ENCODE measurements at places on chromosomes 11 and 22.

- no peak for DNase-seq
Measured at GRCh38 chr11:34314936-34315335, 42.9 kb downstream of the ABTB2 start.

- DNase-seq = no peak
Measured at GRCh38 chr11:59818572-59818971, 8.0 kb upstream of the MRPL16 start.

DNA sequence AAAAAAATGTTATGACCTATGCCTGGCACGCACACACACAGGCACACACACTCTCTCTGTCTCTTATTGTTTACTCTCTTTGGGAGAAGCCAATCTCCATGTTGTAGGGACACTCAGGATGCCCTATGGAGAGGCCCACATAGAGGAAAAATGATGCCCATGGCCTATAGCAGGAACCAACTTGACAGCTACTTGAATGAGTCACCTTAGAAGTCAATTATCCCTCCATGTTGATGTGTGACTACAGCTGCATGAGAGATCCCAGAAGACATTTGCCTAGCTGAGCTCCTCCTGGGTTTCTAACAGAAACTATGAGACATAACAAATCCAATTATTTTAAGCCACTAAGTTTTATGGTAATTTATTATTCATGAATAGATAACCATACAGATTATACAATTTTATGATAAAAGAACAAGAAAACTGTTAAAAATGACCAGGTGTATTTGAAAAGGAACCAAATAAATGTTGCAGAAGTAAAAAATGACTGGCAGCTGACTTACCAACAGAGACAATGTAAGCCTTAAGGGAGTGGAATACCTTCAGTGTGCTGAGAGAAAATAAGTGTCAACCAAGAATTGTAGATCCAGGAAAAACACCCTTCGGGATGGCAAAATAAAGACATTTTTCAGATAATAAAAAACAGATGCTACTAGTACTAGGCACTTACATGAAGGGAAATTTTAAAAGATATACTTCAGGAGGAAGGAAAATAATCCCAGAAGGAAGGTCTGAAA lies 403.7 kb upstream of the SYN3 start:
- DNase-seq = no peak

DNA sequence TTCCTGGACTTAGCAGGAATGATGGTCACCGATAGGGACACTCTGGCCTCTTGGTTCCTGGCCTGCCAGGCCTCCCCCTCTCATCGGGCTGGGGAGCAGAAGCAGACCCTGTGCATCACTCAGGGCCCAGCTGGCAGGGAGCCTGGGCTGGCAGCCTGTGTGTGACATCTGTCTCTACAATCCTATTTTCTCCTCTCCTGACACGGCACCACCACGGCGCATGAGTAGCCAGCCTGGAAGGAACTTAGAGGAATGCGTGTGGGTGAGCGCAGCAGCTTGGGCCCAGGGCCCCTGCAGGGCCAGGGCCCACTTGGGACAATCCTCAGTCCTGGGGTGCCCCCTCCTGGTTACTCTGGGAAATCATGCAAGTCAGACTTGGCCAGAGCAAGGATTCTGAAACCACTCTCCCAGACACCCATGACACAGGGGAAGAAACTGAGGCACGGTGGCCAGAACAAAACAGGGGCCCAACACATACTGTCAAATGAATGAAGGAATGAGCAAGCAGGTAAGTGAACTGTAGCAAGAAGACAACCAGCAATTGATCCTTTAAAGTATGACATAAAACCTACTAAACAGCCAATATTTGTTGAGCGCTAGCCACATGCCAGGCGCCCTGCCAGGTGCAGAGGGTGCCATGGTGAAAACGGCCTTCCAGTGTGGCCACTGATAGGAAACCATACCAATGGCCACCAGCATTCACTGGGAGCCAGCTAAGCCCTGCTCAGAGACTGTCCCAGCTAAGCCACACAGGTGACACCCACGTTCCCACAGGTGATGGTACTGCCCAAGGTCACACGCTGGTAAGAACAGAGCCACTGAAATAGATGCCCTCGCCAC lies 13.3 kb downstream of the RSPH14 start:
- DNase-seq = peak; percentile 43

GRCh38 chr22:49553076-49553475 lies 274.6 kb downstream of the BRD1 start:
- no peak for DNase-seq

GRCh38 chr11:120586072-120586471 lies 74.5 kb downstream of the GRIK4 start:
- DNase-seq = no peak

GRCh38 chr11:73972187-73972586 lies 10.5 kb downstream of the UCP2 start:
- DNase-seq = no peak

DNA sequence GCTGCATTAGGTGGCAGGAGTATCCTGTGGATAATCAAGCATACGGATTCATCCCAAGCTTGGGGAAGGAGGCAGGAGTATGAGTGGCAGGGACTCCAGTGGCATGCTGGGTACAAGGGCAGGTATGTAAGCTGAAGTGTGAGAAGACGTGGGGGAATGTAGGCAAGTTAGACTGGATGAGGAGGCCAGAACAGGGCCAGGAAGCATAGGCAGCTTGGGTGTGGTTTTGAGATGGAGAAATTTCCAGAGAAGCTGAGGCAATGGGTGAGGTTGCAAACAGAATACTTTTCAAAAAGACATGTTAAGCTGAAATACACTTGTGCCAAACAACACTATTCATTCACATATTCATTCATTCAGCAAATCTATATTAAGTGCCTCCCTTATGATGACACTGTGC lies 43.1 kb upstream of the AMOTL1 start:
- no peak for DNase-seq

GRCh38 chr11:102457865-102458264 lies 5.3 kb upstream of the TMEM123 start:
- peak; percentile 22 for DNase-seq

DNA sequence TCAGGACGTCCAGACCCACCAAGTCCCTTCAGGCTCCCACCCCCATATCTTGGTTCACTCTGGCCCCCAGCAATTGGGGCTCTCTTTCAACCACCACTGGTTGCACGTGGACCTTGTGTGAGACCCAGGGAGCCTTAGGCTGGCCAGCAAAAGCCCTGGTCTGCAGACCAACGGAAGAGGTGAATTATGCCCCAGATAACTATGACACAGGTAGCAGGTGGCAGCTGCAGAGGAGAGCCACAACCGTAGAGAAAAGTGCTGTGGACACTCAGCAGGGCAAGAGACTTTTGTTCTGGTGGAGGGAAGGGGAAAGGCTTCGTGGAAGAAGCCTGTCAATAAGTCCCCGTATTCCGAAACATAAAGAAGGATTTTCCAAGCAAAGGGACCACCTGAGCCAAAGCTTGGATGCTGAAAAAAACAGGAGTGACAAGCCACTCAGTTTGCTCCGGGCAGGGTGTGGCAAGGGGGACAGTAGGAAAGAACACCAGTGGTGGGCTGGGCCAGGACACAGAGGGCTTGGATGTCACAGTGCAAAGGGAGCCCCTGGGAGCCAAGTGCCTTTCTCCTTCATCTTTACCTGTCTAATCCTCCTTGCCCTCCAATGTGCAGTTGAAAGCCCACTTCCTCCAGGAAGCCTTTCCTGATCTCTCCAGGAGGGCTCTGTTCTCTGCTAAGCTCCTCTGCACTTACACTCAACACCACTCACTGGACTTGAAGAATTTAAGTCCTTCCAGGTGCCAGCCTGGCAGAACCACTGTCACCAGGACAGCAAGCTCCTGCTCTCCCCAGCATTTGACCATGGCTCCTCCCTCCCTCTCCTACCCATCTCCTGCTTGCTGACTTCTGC lies 264.7 kb downstream of the BUD13 start:
- DNase-seq = peak; percentile 31

- no peak for DNase-seq
Measured at GRCh38 chr11:76115555-76115954, 90.7 kb downstream of the WNT11 start.

- peak; percentile 19 for DNase-seq
Measured at GRCh38 chr11:18791207-18791968, at the start of gene PTPN5. Gene PTPN5, minus strand, starts transcription at chr11:18791798. Its CDS starts 19,840 bp downstream, at chr11:18771958.

GRCh38 chr11:100546714-100547113 lies 140.4 kb upstream of the ARHGAP42 start:
- DNase-seq = peak; percentile 20

GRCh38 chr11:124865902-124866851 lies 945 bp downstream of the ROBO3 start:
- DNase-seq = peak; percentile 35

GRCh38 chr22:42673898-42674401 lies 24.8 kb upstream of the CYB5R3 start:
- DNase-seq = peak; percentile 14

DNA sequence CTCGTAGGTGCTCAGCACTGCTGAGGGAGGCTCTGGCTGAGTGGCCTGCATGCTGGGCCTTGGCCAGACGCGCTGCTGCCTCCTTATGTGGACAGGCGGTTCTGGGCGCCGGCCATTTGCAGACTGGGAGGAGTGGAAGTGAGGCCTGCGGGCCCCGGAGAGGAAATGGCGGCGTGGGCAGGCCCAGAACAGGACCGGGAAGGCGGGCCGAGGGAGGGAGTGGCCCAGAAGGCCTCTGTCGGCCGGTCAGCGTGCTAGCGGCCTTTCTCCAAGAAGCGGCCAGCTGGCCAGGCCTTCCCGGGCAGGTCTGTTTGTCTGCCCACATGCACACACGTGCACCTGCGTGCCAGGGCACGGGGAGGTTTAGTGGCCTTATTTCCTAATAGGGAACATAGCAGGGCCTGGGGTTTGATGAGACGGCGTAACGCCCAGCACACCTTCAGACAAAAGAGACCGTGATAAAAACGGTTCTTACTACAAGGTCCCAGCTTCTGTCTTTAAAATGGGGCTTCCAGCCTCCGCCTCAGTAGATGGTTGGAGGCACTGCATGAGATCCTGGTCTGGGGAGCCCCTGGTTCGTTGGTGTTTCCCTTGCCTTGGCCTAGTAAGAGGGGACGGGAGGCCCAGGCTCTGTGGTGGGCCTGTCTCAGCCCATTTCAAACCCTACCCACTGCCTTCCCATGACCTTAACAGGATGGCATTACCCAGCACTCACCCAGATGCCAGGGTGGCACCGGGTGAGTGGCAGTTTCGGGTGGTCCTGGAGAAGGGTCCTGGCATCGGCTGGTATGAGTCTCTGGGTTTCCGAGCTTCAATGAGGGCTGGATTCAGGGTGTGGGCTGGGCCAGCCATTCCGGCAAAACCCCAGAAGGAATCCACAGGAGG lies 65.1 kb upstream of the PPARA start:
- DNase-seq = no peak

DNA sequence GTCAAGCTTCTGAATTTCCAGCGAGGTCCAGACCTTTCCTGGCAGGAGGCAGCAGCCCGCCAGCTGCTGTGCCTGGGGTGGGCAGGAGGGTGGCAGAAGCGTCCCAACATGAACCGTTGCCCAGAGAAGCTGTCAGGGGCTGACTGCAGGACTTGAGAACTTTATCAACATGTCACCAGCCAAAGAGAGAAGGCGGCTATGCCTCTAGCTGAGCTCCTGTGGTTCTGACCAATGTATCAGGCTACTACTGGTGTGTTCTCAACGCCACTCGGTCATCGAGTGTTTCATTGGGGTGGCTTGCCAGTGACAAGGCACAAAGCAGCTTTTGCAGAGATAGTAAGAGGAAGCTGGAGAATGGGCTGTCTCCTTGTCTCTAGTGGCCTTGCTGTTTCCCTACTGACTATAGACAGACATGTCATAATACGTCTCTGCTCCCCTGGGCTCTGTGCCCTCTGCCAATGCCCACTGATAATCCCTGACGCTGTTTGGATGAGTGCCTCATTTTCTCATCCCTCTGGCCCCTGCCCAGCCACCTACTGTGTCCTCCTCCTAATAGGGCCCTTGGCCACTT lies 17.6 kb upstream of the ASCC2 start:
- DNase-seq = no peak
